ENCODE measurements at places on chromosomes 5 and 9. TPM values are rescaled to one million over a fixed set of nuclear protein-coding genes. Genes with fewer than 3 reads are reported as not detected.

- H3K4me1 ChIP-seq, result no peaks in the 10 kb centered on the region
- no peak for DNase-seq
- no peaks in the 10 kb centered on the region for H3K27me3 ChIP-seq
- H3K27ac ChIP-seq, result no peak overlapping the region
- H3K36me3 ChIP-seq, result no peaks in the 10 kb centered on the region
- H3K4me3 ChIP-seq, result no peak overlapping the region
Measured at GRCh38 chr5:58200451-58200850, 259.4 kb downstream of the PLK2 start.

DNA sequence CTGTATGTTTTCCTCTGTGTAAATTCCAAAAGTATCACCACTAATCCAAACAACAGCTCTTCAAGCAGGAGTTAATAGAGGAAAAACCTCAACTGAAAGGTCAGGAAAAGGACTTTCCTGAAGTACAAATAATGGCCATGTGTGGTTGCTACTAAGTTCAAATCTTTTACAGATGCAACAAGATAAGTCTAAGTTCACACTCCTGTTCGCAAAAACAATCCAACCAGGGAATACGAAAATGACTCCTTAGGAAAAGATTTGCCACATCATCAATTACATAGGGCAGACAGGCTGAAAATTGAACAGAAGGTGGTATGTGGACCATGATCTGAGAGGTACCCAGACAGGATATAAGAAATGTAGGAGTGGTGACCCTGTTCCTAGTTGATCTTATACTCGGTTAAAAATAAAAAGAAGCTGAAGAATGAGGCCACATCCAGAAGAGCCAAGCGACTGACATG lies 210.2 kb downstream of the TSSK1B start:
- DNase-seq, result no peak
- no peaks in the 10 kb centered on the region for H3K36me3 ChIP-seq
- H3K27me3 ChIP-seq, result peaks cover 7% of the 10 kb centered on the region
- H3K4me3 ChIP-seq, result no peak overlapping the region
- H3K4me1 ChIP-seq, result no peaks in the 10 kb centered on the region

Gene TUSC1
- total RNA-seq, result not detected

DNA sequence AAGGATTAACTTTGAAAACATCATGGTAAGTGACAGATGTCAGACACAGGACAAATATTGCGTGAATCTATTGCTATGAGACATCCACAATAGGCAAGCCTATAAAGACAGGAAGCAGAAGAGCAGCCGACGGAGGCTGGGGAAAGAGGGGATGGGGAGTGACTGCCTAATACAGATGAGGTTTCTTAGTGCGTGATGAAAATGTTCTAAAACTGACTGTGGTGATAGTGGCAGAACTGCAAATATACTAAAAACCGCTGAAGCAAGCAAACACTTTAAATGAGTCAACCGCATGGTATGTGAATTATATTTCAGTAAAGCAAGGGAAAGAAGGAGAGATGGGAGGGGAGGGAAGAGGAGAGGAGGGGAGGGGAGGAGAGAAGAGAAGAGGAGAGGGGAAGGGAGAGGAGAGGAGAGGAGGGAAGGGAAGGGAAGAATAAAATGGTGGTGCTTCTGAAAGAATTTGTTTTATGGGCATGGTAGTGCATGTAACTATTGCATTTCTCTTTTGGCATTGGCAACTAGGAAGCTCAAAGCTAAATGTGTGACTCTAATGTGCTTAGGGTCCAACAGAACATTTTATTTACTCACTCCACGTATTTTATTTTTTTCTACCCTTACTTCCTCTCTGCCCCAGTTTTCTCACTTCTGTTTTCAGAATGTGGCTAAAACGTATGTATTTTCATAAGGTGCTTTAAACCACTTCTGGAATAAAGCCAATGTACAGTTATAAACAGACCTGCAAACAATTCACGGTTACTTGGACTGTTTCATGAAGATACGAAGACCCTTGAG lies 21.3 kb downstream of the AKNA start:
- H3K27ac ChIP-seq, result peak overlapping the region; percentile 93
- H3K4me1 ChIP-seq, result peaks cover 77% of the 10 kb centered on the region
- H3K27me3 ChIP-seq, result no peaks in the 10 kb centered on the region
- peaks cover 70% of the 10 kb centered on the region for H3K36me3 ChIP-seq
- H3K4me3 ChIP-seq, result peak overlapping the region; percentile 25

DNA sequence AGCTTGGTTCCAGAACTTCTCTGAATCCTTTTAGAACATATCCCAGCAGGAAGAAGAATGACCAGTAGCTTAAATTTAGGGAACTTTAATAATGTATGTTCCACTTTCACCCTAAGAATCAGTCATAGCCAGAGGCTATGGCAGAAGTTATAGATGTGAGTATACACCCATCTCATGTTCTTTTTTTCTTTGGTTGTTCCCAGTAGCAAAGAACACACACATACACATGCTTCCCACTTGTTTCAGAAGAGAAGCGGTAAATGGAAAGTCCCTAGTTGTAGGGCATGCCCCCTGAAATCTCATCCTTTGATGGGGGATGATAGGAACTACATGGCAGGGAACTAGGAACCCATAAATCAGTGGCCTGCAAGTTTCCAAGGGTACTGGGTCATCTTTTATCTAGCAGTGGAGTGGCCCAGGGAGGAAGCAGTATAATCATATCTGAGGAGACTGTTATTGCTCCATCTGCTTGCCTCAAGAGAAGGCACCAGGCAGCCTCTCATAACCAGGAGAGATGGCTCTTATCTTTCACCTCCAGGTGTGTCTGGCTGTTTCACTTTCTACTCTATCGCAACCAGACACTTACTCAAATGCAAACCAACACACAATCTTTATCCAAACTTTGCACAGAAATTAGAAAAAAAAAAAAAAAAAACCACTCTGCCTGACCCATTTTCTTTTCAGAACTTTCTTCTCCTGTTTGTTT lies 109.5 kb downstream of the SNCAIP start:
- no peak overlapping the region for H3K27ac ChIP-seq
- H3K36me3 ChIP-seq, result no peaks in the 10 kb centered on the region
- DNase-seq, result no peak
- H3K4me3 ChIP-seq, result no peak overlapping the region
- no peaks in the 10 kb centered on the region for H3K27me3 ChIP-seq

Gene ADGRD2
- total RNA-seq, result not detected

- H3K27me3 ChIP-seq, result no peaks in the 10 kb centered on the region
- no peak overlapping the region for H3K27ac ChIP-seq
- no peaks in the 10 kb centered on the region for H3K36me3 ChIP-seq
- H3K4me1 ChIP-seq, result peaks cover 13% of the 10 kb centered on the region
Measured at GRCh38 chr5:33969572-33970452, 14.7 kb downstream of the SLC45A2 start.

- H3K4me1 ChIP-seq, result peaks cover 18% of the 10 kb centered on the region
- H3K27me3 ChIP-seq, result no peaks in the 10 kb centered on the region
- DNase-seq, result no peak
- no peak overlapping the region for H3K4me3 ChIP-seq
- no peaks in the 10 kb centered on the region for H3K36me3 ChIP-seq
Measured at GRCh38 chr5:54651482-54652076, 134.0 kb downstream of the SNX18 start.

DNA sequence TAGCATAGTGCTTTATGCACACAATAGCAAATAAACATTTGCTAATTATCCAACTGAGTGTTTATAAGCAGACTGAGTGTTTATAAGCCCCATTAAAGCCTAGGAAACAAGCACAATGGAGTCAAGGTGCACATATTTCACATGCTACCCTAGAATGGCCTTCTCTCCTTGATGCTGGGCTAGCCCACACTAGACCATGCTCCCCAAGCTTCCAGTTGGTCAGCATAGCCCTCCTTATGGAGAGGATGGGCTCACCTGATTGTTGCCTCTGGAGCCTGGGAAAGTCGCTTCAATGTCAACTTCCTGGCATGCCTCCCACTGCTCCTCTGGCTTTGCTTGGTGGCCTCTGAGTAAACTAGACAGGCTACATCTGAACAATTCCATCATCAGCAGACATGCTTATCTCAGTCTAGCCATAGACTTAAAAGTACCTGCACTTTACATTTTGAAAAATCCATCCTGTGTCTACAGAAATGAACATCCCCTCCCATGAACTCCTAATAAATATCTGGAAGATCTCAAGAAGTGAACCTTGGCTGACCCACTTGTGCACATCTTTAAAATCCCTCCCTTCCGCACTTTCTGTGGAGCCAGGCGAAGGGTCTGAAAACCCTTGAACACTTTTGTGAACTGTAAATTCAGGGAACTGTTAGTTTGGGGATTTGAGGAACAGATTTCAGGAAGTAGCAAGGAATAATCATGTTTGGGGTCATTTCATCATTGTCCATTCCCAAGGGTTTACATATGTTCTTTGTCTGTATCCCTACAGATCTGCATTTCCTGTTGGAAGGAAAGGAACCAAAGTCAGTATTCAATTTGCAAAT lies 486.6 kb downstream of the ARHGEF28 start:
- DNase-seq, result no peak
- H3K36me3 ChIP-seq, result no peaks in the 10 kb centered on the region
- H3K4me3 ChIP-seq, result no peak overlapping the region
- no peak overlapping the region for H3K27ac ChIP-seq
- peaks cover 19% of the 10 kb centered on the region for H3K27me3 ChIP-seq

DNA sequence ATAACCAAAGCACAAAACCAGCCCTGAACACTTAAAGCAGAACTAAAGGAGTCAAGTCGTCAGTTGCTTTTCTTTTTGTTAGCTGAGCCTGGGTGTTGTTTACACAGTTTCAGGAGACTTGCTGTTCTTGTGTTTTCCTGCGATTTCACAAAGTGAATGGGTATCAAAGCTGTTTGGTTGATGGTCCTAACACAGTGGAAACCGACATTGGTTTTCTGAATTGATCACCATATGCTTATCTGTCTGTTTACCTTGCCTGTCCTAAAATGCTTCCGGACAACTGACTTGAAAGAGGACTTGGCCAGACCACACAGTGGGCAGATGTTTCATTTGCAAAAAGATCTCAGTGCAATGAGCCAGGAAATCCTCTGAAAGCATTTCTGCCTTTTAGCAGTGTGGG lies 676.4 kb downstream of the PRELID2 start:
- H3K27ac ChIP-seq, result no peak overlapping the region
- no peaks in the 10 kb centered on the region for H3K36me3 ChIP-seq
- H3K27me3 ChIP-seq, result no peaks in the 10 kb centered on the region
- DNase-seq, result no peak
- H3K4me3 ChIP-seq, result no peak overlapping the region

DNA sequence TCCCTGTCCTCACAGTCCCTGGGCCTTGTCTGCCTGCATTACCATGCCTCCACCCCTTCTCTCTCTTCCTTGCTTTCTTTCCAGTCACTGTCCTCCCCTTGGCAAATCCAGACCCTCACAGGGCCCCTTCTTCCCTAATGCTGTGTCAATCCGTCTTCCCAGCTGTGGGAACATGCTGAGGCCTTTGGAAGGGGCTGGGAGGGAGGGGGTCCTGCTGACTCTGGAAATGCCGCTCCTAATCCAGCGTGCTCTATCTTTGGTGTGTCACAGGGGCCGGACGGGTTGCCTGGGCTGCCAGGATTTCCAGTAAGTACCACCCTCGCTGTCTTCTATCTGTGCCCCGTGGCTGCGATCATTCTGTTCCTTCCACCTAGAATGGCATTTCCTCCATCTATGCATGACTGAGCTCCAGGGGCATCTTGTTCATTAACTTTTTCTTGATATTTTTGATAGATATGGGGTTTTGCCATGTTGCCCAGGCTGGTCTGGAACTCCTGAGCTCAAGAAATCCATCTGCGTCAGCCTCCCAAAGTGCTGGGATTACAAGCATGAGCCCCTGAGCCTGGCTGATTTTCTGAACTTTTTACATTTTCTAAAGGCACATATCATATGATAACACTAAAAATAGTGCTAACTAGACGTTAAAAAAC lies 64.5 kb upstream of the TGFBR1 start:
- peaks cover 3% of the 10 kb centered on the region for H3K36me3 ChIP-seq
- DNase-seq, result no peak
- H3K27ac ChIP-seq, result no peak overlapping the region
- no peak overlapping the region for H3K4me3 ChIP-seq
- H3K27me3 ChIP-seq, result no peaks in the 10 kb centered on the region

DNA sequence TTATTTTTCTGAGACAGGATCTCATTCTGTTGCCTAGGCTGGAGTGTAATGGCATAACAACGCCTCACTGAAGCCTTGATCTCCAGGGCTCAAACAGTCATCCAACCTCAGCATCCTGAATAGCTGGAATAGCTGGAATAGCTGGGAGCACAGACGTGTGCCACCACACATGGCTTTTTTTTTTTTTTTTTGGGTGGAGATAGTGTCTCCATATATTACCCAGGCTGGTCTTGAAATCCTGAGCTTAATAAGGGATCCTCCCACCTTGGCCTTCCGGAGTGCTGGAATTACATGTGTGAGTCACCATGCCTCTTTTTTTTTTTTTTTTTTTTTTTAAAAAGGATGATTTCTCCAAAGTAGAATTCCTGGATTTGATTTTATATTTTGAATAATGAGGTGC lies 60.7 kb downstream of the NSD1 start:
- DNase-seq, result no peak
- no peak overlapping the region for H3K4me3 ChIP-seq
- H3K4me1 ChIP-seq, result peaks cover 8% of the 10 kb centered on the region
- H3K27me3 ChIP-seq, result no peaks in the 10 kb centered on the region
- peaks cover 6% of the 10 kb centered on the region for H3K36me3 ChIP-seq

- H3K4me1 ChIP-seq, result no peaks in the 10 kb centered on the region
- DNase-seq, result no peak
- no peak overlapping the region for H3K4me3 ChIP-seq
- no peak overlapping the region for H3K27ac ChIP-seq
- H3K27me3 ChIP-seq, result peaks cover 4% of the 10 kb centered on the region
Measured at GRCh38 chr9:79120941-79121340, 450.8 kb upstream of the TLE4 start.

DNA sequence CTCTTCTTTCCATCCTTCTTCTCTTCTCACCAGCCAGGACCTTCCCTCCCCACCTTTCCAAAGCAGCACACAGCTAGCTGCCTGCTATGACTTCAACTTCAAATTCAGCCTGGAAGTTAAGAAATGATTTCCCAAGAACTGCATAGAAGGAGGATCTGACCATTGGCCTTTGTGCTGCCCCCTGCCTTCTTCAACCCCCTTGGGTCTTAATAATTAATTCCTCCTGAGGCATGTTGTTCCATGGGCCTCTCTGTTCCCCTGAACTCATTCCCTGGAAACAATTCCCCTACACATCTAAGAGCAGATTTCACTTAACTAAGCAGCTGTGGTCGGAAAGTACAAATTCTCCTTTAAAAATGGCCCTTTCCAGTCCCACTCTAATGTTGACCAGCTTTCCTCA lies 62.4 kb downstream of the ADAMTS12 start:
- no peak for DNase-seq
- H3K4me1 ChIP-seq, result peaks cover 5% of the 10 kb centered on the region
- no peaks in the 10 kb centered on the region for H3K27me3 ChIP-seq
- no peak overlapping the region for H3K4me3 ChIP-seq

DNA sequence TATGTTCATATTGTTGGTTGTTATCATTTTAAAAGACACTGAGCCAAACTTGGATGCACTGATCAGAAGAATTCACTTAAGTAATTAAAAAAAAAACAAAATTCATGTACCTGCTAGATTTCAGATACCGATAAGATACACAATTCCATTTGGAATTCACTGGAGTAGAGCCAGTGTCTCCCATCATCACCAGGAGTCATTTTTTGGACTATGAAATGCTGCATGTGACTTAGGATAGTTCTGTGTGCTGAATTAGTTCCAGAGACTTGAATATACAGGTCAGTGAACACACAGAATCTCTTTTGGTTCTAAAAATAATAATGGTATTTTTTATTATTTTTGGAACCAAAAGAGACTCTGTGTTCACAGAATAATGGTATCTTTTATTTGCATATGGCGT lies 482.6 kb upstream of the PIK3R1 start:
- no peak overlapping the region for H3K27ac ChIP-seq
- H3K4me3 ChIP-seq, result no peak overlapping the region
- DNase-seq, result no peak

Gene SLF1
- 12.8 TPM for total RNA-seq

Gene RASGEF1C
- total RNA-seq, result not detected
